ENCODE measurements at places on chromosomes 2 and 18. TPM values are rescaled to one million over a fixed set of nuclear protein-coding genes. Genes with fewer than 3 reads are reported as not detected.

RBFA gene
- total RNA-seq: 25.1 TPM

ST6GAL2 gene
- total RNA-seq: 3.6 TPM

DTNB gene
- 3.8 TPM for total RNA-seq

FANCL gene
- total RNA-seq: 18.3 TPM

AQP12B gene
- not detected for total RNA-seq

ACMSD gene
- 11.9 TPM for total RNA-seq

DNA sequence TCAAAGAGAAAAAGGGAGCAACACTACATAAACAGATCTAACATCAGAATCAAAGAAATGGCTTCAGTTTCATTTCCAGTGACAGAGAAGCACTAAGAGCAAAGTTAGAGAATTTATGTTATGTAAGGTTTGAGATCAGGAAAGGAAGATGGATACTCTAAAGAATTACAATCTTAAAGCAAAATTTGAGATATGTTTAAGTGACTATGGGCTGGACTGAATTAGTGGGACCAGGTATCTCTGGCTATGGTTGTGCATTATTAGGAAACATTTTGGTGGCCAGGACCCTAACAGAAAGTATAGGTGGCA, 208.2 kb downstream of the CCDC178 start:
- no peak overlapping the region for H3K27ac ChIP-seq
- no peaks in the 10 kb centered on the region for H3K36me3 ChIP-seq
- no peak overlapping the region for H3K4me3 ChIP-seq
- peaks cover 23% of the 10 kb centered on the region for H3K4me1 ChIP-seq

- no peaks in the 10 kb centered on the region for H3K27me3 ChIP-seq
- H3K27ac ChIP-seq: no peak overlapping the region
- no peaks in the 10 kb centered on the region for H3K36me3 ChIP-seq
- H3K4me1 ChIP-seq: no peaks in the 10 kb centered on the region
Measured at GRCh38 chr2:129895526-129896082, 83.9 kb upstream of the RAB6C start.

DNA sequence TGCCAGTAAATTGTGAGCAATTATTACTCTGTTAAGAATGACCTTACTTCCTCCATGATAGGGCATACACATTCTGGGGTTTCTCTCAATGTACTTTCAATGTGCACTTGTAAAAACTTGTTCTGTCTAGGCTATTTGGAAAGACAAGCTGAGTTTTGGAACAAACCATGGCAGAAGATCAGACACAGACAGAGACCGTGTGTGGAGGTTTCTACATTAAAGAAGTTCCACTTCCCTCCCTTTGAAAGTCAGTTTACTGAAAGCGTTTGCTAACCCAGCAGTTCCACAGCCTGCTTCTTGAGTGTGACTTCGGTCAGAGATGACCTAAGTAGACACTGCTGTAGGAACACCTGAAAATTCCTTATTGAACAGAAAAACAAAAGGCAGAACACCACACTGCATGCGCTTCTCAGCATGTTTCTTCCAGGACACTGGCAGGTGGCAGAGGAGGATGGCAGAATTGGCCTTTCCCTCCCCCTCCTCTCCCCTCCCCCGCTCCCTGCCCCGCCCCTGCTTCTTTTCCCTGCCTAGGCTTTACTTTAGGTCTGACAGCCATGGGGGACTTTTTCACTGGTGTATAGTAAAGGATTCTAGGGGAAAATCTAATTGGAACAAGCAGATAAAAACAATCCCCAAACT, 109.8 kb downstream of the NOL10 start:
- no peak overlapping the region for H3K4me3 ChIP-seq
- peaks cover 26% of the 10 kb centered on the region for H3K36me3 ChIP-seq
- H3K27me3 ChIP-seq: no peaks in the 10 kb centered on the region
- H3K27ac ChIP-seq: no peak overlapping the region
- no peak for DNase-seq

DNA sequence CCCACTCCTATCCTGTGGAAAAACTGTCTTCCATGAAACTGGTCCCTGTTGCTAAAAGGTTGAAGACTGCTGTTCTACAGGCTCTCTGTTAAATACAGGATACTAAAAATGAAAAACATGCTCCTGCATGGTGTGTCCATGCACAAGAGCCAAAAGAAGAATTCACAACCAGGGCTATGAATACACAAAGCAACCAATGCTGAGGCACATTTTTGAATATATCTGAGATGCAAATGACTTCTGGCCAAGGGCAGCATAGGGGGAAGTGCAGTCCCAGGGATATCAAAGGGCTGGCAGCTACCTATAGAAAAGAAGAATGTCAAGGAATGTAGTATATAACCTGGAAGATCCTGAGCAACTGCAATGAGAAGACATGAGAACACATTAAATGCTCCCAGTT, 6.6 kb downstream of the NEMP2 start:
- no peak overlapping the region for H3K4me3 ChIP-seq
- H3K36me3 ChIP-seq: no peaks in the 10 kb centered on the region
- H3K27ac ChIP-seq: no peak overlapping the region
- DNase-seq: no peak

- H3K27me3 ChIP-seq: no peaks in the 10 kb centered on the region
- no peak overlapping the region for H3K4me3 ChIP-seq
- H3K36me3 ChIP-seq: no peaks in the 10 kb centered on the region
- H3K4me1 ChIP-seq: no peaks in the 10 kb centered on the region
Measured at GRCh38 chr2:84338069-84338468, 121.0 kb downstream of the SUCLG1 start.

DNA sequence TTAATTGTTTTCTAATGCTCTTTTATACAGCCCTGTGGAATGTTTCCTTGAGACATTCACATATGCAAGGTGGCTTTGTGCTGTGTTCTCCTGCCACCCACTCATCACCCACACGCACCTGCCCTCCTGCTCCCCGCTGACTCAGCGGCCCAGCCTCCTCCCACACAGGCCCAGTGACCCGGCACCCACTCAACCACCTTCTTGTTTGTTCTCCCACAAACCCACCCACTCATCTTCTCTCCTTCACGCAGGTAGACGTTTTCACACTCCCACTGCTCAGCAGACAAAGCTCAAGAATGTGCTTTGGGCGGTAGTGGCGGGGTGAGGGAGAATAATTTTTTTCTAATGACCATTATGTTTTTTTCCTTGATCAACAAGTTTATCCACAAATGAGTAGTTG, 28.6 kb upstream of the NEMP2 start:
- H3K27me3 ChIP-seq: no peaks in the 10 kb centered on the region
- no peaks in the 10 kb centered on the region for H3K36me3 ChIP-seq
- DNase-seq: no peak
- no peak overlapping the region for H3K4me3 ChIP-seq

- no peaks in the 10 kb centered on the region for H3K4me1 ChIP-seq
- H3K27ac ChIP-seq: no peak overlapping the region
- no peaks in the 10 kb centered on the region for H3K36me3 ChIP-seq
- H3K4me3 ChIP-seq: no peak overlapping the region
- no peaks in the 10 kb centered on the region for H3K27me3 ChIP-seq
Measured at GRCh38 chr2:50746526-50746925, 285.4 kb downstream of the NRXN1 start.

GRCh38 chr2:206832873-206833272, 67.5 kb downstream of the FASTKD2 start:
- H3K36me3 ChIP-seq: no peaks in the 10 kb centered on the region
- no peak for DNase-seq
- no peaks in the 10 kb centered on the region for H3K4me1 ChIP-seq
- H3K27me3 ChIP-seq: no peaks in the 10 kb centered on the region
- H3K27ac ChIP-seq: no peak overlapping the region
- no peak overlapping the region for H3K4me3 ChIP-seq
